ENCODE measurements at places on chromosomes 5 and 9.

- DNase-seq, result no peak
Observed at GRCh38 chr5:368183-369084, 46.9 kb downstream of the AHRR start.

DNA sequence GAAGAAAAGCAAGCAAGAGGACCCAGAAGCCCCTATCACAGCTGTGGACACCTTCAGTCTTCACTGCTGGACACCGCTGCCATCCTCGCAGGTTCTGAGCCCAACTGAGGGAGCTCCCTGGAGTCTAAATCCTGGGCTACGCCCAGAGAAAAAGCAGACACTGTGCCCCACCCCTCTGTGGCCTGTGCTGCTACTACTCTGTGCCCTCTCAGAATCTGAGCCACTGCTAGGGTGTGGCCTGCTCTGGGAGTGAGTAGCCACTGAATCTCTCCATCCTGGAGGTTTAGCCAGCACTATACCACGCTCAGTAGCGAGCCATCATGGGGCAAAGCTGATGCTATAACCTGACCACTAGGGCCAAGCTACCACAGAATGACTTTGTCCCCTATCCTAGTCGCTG lies 338.2 kb downstream of the NPR3 start:
- no peak for DNase-seq

DNA sequence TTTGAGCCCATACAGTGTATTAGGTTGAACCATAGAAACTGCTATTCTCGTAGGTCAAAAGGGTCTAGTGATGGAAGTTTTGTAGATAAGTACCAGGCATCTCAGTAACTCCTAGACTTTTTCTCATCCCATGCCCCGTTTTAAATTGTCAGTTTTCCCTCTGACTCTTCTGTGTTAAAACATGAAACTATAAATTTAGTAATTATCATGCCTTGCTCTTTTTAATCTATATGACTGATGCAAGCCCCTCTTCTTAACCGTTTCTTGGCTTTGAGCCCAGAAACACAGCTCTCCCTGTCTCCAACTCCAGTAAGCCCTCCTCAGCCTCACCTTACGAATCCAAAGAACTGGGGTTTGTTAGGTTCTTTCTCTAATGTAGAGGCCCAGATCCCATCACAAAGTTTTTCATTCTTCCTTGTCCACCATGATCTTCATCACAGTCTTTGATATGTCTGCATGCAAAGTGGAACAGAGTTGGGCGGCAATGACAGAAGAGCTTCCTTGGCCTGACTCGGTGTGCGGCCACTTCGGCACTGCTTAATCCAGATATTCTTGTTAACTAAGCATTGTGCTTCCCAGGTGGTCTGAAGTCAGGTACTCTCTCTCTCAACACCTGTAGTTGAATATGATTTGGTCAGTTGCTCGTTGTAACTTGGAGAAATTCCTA lies 21.1 kb downstream of the RGMB start:
- DNase-seq, result no peak

DNA sequence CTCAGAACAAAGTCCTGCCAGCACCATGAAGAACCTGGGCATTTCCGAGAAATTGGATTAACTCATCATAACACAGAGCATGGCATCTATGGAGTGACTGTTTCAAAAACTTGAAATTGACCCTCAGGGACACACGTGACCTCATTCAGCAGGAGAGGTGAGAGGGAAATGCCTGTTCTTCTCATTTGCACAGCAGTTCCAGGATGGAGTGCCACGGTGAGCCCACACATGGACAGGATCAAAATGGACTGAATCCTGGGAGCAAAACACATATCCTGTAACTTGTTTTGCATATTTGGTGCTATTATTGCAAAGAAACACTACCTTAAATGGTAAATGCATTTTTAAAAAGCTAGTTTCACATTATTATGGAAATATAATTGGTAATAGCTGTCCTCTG lies 256.1 kb upstream of the IRX2 start:
- no peak for DNase-seq

DNA sequence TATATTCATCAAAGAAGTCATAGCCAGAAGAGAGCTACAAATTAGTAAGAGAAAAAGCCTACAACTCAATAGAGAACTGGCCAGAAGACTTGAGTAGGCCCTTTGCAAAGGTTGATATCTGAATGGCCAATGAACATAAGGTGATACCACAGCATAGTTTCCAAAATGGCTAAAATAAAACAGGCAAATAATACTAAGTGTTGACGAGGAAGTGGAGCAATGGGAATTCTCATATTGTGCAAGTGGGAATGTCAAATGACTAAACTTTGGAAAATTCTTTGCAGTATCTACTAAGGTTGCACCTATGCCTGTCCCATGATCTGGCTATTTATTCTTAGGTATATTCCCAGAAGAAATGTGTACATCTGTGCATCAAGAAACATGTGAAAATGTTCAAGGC lies 48.3 kb downstream of the BOD1 start:
- no peak for DNase-seq

DNA sequence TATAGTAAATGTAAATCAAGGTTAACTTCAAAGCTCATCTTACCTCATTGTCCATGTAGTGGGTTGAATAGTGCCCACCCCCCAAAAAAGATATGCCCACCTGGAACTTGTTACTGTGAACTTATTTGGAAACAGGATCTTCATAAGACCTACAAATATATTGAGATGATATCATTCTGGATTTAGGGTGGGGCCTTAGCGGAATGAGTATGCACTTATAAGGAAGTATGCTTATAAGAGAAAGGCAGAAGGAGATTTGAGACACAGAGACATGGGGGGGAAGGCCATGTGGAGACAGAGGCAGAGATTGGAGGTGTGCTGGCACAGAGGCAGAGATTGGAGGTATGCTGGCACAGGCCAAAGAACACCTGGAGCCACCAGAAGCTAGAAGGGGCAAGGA lies 2.6 kb upstream of the PRRC1 start:
- DNase-seq, result no peak

All from stimulated activated CD8-positive, alpha-beta memory T cell treated with anti-CD3 and anti-CD28 coated beads, Interleukin-4, amount 100 ng/mL, for 1 hour (primary cell).